ENCODE measurements at places on chromosomes 13 and 19.

GRCh38 chr19:38848299-38849146 is 1.3 kb downstream of the HNRNPL start:
- DNase-seq = no peak

GRCh38 chr19:42697884-42698283 is 42.4 kb downstream of the PSG3 start:
- no peak for DNase-seq

- no peak for DNase-seq
Measured at GRCh38 chr19:51628153-51628939, 1.9 kb downstream of the SIGLEC5 start.

GRCh38 chr19:41089959-41090358 is 1.7 kb downstream of the CYP2A13 start:
- no peak for DNase-seq

- no peak for DNase-seq
Measured at GRCh38 chr19:35507561-35507960, 5.9 kb downstream of the DMKN start.

DNA sequence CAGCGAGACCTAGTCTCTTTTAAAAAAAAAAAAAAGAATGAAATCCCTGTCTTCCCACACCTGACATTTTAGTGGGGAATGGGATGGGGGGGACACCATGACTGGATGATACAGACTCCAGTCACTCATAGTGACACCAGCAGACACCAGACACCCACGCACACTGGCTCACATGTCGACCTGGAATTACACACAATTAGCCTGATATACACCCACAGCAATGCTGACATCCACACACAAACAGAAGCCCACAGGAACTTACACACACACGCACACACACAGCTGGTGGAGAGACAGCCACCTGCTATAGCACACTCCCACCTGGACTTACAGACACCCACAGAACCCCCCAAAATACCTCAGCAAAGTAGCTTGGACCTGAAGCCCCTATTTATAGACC is 8.3 kb upstream of the NANOS3 start:
- no peak for DNase-seq

GRCh38 chr19:49200238-49200862 is 42.8 kb downstream of the TRPM4 start:
- DNase-seq = no peak

GRCh38 chr19:7575434-7576040 is 20.1 kb upstream of the CAMSAP3 start:
- DNase-seq = no peak

GRCh38 chr13:109867766-109868165 is 81.4 kb upstream of the IRS2 start:
- no peak for DNase-seq

- DNase-seq = no peak
Measured at GRCh38 chr19:17888260-17888659, 16.5 kb downstream of the SLC5A5 start.

DNA sequence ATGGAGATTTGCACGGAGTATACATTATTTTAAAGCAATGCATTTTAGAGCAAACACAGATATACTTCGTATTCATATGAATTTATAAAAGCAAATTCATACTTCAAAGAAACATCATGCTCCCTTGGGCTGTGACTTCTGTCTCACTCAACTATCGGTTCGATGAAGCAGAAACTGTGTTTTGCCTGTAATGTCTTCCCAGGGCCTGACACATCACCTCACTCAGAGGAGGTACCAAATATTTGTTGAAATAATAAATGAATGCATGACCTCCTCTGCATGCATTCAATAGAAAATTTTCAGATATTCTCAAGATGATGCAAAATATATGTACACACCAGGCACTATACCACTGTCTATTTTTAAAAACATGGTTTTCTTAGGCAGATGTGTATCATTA is 432.7 kb downstream of the EFNB2 start:
- DNase-seq = no peak

DNA sequence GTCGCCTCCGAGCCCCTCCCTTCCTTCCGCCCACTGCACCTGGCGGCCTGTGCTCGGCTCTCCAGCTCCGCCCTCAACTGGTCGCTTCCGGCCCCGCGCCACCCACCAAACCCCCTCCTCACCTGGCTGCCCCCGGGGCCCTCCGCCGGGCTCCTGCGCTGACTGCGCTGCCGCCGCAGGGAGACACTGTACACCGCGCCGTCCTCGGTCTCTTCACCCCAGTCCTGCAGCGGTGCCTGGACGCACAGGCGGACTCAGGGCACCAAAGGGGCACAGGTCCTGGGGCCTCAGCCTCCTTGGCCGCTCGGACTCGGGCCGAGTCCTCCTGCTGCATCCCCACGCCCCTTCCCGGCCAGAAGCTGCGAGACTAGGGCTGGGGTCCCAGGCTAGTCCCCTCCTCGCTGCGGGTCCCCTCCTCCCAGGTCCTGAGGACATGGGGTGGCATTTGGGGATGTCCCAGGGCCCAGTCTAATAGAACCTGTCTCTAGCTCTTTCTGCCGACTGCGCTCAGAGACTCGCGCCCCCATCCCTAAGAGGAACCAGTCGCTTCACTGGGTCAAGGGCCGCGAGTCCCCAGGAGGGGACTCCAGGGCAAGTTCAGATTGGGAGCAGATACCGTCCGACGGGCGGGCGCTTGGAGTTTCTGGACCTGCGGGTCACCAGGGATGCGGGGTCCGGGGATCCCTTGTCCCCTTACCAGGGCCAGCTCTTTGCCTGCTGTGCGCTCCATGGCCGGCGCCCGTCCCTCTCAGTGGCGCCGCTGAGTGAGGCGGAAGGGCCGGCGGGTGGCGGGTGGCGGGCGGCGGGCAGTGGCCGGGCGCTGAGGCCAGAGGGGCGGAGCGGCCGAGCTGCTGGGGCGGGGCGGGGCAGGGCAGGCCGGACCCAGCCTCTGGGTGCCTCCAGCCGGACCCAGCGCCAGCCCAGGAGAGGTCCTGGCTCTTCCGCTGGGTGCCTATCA is at the start of gene RGL3:
Gene RGL3 (minus strand): TSS at position 766 of the 958 bp plus-strand sequence. CDS start 36 bp downstream, at position 730.
- DNase-seq = peak; percentile 70

DNA sequence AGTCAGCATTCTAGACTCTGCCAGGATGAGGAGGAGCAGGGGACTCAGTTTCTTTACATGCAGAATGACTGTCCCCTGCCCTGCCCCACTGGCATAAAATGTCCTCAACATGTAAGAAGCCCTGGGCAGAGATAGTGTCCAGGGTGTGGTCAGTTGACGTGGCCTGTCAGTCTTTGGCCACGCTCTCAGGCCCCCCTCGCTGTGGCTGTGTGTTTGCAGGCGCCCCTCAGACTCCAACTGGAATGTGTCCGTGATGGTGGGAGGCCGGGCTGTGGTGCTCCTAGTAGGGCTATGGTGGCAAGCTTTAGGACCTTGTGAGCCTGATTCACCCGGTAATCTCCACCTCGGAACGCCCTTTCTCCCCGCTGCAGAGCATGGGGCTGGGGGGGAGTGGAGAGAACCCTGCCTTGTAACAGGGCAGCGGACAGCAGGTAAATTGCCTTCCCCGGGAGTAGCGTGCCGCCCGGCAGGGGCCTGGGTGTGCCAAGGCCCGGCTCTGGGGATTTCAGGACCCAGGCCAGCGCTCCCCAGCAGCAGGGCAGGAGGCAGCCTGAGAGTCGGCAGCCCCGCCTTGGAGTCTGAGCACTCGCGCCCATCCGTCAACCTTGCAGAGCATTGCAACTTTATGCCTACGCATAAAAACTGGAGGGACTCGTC is 62.3 kb downstream of the CHST8 start:
- no peak for DNase-seq

GRCh38 chr19:43675906-43676305 is 5.9 kb upstream of the PLAUR start:
- no peak for DNase-seq

DNA sequence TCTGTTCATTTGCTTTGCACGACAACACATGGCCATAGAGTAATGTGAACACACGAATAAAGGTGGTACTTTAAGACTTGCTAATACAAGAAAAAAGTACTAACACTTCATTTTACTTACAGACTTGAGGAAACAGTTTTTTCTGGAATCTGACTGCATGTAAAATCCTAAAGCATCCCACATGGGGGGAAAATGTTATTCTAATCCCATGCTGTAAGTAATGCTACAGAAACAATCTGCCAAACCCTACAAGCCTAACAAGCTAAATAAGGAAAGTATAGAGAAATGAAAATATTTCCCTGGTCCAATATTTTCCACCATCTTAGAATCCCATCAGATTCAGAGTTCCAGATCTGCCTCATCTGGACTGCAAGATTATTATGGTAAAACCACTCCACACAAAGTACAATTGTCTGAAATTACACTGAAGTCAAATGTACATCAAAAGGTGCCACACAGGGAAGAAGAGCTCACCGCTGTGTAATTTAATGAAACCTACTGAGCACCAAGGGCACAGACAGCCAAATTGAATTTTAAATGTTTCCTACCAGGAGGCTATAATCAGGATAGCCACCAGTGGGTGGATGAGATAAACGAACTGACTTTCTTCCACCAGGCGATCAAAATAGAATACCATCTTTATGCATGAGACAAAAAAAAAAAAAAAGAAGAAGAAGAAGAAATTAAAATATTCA is 22.0 kb downstream of the LHFPL6 start:
- no peak for DNase-seq

DNA sequence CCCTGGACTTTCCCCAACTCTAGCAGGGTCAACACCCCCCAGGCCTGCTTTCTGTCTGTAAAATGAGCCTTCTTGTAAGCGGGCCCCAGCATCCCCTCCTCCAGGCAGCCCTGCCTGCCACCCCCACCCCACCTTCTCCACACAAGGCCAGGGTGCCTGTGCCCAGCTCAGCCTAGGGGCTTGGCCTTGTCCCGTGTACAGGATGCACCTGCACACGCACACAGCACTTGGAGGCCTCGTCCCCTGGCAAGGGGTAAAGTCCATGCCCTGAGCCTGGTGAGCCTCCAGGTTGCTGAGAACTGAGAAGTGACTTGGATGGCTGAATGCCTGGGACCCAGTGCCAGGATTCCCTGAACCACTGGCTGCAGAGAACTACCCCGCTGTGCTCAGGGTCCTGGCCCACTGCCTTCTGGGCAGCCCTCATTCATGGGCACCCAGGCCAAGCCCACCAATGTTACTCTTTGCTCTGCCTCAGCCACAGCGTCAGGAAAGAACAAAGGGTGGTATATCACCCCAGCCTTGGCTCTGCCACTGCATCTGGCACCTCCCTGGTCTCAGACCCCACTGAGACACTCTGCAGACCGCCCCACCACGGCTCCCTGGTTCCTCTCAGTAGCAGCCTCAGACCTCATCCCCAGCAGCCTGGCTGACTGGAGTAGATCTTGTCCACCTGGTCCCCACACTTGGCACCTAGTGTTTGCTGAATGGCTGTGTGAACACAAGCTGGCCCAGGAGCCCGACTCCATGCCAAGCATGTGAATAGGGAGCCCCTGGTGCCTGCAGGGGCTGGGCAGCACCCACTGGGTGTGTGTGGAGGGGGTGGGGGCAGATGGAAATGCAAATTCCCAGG is 1.8 kb upstream of the TM6SF2 start:
- DNase-seq = no peak

- DNase-seq = no peak
Measured at GRCh38 chr13:25136880-25137787, 35.0 kb downstream of the AMER2 start.

GRCh38 chr19:17149393-17150135 is 65.6 kb upstream of the USE1 start:
- DNase-seq = no peak

GRCh38 chr19:48487948-48488347 is 18.8 kb downstream of the CYTH2 start:
- no peak for DNase-seq

DNA sequence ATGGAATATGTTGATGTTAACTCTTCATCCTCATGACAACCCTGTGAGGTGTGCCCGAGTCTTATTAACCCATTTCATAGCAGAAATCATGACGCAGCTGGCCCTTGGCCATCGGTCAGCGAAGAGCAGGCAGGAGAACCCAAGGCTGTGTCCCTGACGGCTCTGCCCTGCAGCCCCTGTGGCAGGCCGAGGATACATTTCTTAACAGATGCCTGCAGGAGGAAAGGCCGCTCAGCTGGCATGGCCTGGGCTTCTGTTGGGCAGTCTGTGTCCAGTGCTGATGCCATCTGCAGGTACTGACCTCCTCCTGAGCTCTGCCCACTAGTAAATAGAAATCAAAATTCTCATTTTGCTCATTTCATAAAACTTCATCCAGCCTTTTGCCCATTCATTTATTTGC is 35.4 kb upstream of the MCF2L start:
- DNase-seq = no peak

DNA sequence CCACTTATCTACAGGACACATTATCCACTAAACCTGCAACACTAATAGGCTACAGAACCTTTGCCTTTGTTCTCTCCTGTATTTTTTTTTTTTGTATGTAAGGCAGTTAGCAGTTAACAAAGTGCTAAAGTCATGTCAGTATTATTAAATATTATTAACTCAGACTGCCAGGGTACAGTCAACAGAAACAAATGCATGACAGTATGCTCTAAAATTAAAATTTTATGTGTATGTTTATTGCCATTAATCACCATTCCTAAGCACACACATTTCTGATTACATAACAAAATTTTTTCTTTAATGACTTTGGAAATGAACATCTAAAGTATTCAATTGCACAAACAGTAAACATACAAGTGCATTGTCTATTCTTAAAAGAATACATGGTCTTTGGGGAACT is 41.7 kb downstream of the XPO4 start:
- no peak for DNase-seq

- no peak for DNase-seq
Measured at GRCh38 chr13:105170438-105170837, 1365.0 kb downstream of the EFNB2 start.

DNA sequence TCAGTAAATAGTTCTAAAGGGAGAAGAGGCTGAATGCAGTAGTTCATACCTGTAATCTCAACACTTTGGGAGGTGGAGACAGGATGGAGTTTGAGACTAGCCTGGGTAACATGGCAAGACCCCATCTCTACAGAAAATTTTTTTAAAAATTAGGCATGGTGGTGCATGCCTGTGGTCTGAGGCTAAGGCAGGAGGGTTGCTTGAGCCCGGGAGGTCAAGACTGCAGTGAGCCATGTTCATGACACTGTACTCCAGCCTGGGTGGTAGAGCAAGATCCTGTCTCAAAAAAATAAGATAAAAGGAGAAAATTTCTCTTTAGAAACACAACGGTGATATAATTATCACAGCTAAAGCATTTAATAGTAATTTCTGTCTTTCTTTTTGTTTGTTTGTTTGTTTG is 57.1 kb downstream of the SIPA1L3 start:
- DNase-seq = no peak

DNA sequence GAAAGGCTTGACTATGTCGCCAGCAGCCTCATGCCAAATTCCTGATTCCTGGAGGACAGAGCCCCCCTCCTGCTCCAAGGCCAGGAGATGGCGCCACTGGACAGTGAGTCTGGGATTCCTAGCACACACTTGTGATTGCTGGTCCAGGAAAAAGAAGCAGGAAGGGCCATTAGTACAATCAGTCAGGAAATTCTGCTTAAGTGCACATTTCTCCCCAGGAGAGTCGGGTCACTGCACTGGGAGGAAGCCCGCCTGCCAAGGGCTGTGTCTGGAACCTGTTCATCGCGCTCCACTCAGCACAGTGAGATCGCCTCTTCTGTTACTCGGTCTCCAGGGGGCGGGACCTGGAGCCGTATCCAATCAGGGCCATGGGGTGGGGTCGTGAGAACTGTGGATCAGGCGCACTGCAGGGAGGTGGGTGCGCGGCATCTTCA is 65.1 kb downstream of the ZNF823 start:
- no peak for DNase-seq

- DNase-seq = no peak
Measured at GRCh38 chr13:20616059-20616797, 49.3 kb downstream of the IFT88 start.

GRCh38 chr19:14035706-14036105 is 4.1 kb downstream of the IL27RA start:
- no peak for DNase-seq

Measured in NCI-H526 treated with DMSO at 0.1 percent for 48 hours (cell line).